ENCODE measurements at places on chromosomes 1 and 21.

GRCh38 chr1:44650159-44650831 lies 24.0 kb downstream of the TMEM53 start:
- DNase-seq: peak; percentile 36

GRCh38 chr1:86975993-86976550 lies 61.6 kb downstream of the HS2ST1 start:
- DNase-seq: no peak

GRCh38 chr1:84199257-84199656 lies 55.2 kb downstream of the PRKACB start:
- DNase-seq: no peak

- no peak for DNase-seq
Observed at GRCh38 chr1:168410464-168410863, 129.8 kb downstream of the TBX19 start.

DNA sequence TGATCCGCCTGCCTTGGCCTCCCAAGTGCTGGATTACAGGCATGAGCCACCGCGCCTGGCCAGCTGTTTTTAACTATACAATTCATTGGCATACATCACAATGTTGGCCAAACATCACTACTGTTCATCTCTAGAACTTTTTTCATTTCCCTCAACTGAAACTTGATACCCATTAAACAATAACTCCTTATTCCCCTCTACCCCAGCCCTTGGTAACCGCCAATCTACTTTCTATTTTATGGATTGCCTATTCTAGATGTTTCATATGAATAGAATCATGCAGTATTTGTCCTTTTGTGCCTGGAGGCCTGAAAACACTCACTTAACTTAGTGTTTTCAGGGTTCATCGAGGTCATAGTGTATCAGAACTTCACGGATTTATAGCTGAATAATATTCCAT lies 16.2 kb downstream of the BTF3L4 start:
- no peak for DNase-seq

- DNase-seq: no peak
Observed at GRCh38 chr1:215600258-215600792, 33.2 kb downstream of the KCTD3 start.

- DNase-seq: no peak
Observed at GRCh38 chr1:109787845-109788601, 24.3 kb upstream of the EPS8L3 start.

DNA sequence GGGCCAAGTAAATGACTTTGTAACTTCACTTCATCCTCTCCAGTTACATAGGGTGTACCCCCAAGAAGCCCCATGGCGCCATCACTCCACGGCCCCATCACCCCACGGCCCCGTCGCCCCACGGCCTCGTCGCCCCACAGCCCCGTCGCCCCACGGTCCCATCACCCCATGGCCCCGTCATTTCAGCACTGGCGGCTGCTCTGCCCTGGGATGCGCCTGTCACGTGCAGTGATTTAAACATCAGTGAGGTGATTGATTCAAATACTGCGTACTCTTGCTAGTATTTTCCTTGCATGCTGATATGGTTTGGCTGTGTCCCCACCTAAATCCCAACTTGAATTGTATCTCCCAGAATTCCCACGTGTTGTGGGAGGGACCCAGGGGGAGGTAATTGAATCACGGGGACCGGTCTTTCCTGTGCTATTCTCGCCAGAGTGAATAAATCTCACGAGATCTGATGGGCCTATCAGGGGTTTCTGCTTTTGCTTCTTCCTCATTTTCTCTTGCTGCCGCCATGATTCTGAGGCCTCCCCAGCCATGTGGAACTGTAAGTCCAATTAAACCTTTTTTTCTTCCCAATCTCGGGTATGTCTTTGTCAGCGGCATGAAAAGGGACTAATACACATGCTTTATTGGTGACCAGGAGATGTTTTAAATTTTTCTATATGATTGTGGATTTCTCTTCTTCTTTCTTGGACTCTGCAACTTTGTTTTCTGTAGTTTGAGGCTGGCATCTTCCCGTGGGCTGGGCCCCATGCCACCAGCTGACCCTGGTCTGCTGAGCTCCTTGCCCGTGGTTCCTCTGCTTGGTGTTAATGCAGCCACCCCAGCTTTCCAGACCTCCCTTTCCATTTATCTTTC lies 50.1 kb upstream of the PCBP3 start:
- DNase-seq: no peak

GRCh38 chr1:18527921-18528320 lies 47.2 kb downstream of the KLHDC7A start:
- DNase-seq: no peak

- no peak for DNase-seq
Observed at GRCh38 chr1:219271818-219272535, 98.3 kb downstream of the LYPLAL1 start.

Measured in NCI-H2081 treated with DMSO at 0.1 percent for 48 hours (cell line).